GM23338 (cell line): ENCODE measurements at places on chromosomes 12 and 14. TPM values are rescaled to one million over a fixed set of nuclear protein-coding genes. Genes with fewer than 3 reads are reported as not detected.
A peak's percentile ranks its signal among the peaks of the same experiment; 100 is the strongest.

DNA sequence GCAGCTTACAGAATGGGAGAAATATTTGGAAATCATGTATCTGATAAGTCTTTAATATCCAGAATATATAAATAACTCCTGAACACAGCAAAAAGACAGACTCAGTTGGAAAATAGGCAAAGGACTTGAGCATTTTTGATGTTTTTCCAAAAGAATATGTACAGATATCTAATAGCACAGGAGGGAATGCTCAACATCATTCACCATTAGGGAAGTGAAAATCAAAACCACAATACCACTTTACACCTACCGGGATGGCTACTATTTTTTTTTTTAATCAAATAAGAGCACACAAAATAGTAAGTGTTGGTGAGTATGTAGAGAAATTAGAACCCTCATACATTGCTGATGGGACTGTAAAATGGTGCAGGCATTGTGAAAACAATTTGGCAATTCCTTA, 75.6 kb downstream of the ANO6 start:
- DNase-seq, result no peak

DNA sequence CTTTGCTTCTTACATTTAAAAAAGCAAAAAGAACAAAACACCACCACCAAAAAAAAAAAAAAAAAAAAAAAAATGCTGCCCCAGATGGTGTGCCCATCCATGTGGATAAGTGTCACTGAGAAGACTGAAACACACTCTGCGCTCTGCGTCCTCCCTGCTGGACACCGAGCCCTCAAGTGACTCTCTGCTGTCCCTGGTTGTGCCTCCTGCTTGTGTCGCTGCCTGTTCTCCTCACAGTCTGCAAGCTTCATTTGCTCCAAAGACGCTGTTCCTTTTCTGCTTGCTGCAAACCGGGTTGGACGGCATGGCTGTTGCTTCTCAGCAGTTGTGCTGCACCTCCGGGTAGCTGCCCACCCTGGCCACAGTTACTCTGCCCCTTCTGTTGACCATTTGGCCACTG, 276.2 kb upstream of the ATP2B1 start:
- no peak for DNase-seq

DNA sequence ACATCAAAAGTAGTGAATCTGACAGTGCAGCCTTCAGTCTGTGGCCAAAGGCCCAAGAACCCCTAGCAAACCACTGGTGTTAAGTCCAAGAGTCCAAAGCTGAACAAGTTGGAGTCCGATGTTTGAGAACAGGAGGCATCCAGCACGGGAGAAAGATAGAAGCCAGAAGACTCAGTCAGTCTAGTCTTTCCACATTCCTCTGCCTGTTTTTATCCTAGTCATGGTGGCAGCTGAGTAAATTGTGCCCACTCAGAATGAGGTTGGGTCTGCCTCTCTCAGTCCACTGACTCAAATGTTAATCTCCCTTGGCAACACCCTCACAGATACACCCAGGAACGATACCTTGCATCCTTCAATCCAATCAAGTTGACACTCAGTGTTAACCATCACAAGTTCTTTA, 1255.4 kb downstream of the LRFN5 start:
- DNase-seq, result peak; percentile 6

DNA sequence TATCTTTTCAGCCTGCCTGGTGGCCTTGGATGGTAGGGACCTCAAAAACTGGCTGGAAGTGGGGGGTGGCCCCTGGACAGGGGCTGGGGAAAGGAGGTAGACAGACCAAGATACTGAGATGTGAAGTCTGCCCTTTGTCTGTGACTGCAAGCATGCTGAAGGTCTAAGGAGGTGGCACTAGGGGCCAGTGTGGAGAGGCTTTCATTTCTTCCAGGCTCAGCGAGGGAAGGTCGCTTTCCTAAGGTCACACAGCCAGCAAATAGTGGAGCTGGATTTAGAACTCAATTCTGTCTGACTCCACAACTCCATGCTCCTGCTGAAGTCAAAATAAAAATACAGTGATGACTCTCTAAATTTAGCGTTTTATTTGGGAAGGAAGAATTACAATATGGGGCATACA, 11.3 kb upstream of the PLBD2 start:
- DNase-seq, result no peak

DNA sequence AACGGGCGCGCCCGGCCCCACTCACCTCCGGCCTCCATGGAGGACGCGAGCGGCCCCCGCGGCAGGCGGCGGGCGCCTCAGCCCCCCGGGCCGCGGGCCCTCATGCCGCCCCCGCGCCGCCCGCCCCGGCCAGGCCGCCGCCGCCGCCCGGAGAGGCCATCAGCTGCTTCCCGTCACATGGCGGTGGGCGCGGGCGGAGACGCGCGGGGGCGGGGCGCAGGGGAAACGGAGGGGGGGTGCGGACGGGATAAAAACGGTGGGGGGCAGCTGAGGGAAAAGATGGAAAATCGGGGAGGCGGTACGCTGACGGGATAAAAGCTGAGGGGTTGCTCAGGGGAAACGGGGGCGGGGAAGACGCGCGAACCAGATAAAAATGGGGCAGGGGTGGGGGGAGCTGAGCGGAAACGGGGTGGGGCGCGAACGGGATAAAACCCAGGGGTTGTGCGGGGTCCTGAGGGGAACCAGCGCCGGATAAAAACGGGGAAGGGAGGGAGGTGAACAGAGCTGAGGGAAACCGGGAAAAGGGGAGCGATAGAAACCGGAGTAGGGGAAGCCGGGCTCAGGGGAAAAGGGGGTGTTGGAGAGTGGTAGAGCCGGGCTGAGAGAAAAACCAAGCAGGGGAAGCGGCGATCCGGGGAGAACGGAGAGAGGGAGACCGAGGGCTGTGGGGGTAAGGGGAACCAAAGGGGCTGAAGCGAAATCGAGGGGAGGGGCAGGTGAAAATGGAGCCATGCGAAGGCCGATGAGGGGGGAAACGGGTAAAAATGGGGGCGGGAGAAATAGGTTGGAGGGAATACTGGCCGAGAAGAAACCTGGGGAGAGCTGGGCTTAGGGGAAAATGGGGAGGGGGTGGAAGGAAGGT, at the start of gene WSB2:
Gene WSB2, minus strand, starts transcription at position 169 of the 862 bp plus-strand sequence. Its CDS starts 131 bp downstream, at position 38.
- peak; percentile 77 for DNase-seq

DNA sequence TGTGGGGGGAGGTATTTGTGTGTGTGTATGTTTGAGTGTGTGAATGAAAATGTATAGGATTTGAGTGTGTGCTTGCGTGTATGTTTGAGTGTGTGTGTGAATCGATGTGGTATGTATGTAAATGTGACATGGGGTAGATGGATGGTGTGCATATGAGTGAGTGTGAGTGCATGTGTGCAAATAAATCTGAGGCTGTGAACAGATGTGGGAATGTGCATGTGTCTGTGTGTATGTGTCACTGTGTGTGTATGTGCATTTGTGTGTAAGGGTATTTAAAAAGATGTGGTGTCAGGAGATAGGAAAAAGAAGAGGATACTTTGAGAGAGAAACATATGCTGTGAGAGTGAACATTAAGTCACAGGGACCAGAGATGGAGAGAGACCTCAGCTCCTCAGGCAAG, 539.6 kb downstream of the MED13L start:
- no peak for DNase-seq

- no peak for DNase-seq
Measured at GRCh38 chr12:51360315-51360714, 13.8 kb upstream of the CELA1 start.

- DNase-seq, result no peak
Measured at GRCh38 chr12:68638721-68639395, 28.2 kb downstream of the RAP1B start.

- no peak for DNase-seq
Measured at GRCh38 chr12:65821336-65821735, 2.9 kb upstream of the HMGA2 start.

GRCh38 chr12:21788089-21788983, 13.8 kb upstream of the KCNJ8 start:
- no peak for DNase-seq

DNA sequence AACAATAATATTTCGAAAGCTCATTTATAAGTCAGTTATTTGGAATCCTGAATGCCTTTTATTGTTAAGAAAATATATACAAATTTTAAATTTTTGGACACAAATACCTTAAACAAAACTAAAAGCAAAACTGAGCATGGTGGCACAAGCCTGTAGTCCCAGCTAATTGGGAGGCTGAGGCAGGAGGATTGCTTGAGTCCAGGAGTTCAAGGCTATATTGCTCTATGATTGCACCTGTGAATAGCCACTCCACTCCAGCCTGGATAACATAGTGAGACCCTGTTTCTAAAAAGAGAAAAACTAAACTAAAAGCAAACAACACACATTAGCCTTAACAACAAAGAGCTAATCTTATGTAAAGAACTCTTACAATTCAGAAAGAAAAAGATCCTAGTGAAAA, 78.8 kb downstream of the SMOC1 start:
- DNase-seq, result no peak

GRCh38 chr12:96176575-96176974, 17.6 kb upstream of the ELK3 start:
- DNase-seq, result no peak

DNA sequence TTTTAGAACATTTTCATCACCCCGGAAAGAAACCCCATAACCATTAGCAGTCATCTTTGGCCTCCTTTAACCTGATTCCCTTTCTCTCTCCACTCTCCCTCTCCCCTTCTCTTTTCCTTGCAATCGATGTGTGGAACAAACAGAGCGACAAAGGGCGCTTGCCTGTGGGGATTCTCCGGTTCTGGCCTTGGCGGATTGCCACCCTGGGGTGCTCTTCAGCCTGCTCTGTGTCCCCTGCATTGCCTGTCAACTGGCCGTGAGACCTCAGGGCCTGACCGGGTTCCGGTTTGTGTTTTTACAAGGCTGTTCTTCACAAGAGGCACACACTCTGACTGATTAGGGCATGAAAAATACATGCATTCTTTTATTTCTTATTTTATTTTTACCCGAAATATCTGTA, 27.8 kb downstream of the LRTM2 start:
- DNase-seq, result no peak

DNA sequence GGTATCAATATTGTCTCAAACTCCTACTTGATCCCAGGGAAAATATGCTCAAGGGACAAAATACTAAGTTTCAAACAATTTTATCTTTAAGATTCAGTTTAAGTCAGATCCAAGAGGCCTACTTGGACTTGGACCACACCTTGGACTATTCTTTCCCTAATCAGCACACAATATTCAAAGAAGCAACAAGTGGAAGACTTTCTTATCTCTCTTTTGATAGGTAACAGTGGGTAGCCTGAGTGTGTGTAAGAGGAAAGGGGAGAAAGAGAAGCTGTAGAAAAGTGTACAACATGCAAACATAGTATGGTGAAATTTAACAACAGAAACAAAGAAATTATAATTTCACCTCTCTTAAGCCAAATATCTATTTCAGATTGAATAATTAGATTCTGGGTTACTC, 6.5 kb downstream of the CERS5 start:
- no peak for DNase-seq

GRCh38 chr12:92778525-92778924, 75.7 kb downstream of the PLEKHG7 start:
- no peak for DNase-seq

- peak; percentile 51 for DNase-seq
Measured at GRCh38 chr12:132282950-132283771, 46.2 kb downstream of the GALNT9 start.

DNA sequence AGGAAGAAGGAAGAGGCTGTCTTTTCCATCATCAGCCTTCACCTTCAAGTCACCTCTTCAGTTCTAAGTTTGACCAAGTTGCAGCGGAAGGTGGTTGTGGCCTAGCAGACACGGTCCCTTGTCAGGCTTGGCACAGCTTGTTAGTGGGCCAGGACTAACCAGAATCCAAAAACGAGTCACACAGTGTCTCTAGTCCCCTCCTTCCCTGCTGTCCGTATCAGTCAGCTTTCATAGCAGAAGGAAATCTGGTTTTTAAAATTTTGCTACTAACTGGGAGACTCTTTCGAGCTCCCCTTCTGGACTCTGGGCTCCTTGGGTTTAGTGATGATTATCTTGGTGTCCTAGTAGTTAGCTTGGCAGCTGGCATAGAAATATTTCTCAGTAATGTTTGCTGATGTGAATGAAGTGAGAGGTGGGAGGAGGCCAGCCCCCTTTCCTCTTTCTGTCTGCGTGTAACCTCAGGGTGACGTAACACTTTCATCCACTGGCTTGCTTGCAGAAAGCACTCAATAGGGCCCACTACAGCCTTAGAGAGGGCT, 3.8 kb downstream of the ETV6 start:
- DNase-seq, result no peak

DNA sequence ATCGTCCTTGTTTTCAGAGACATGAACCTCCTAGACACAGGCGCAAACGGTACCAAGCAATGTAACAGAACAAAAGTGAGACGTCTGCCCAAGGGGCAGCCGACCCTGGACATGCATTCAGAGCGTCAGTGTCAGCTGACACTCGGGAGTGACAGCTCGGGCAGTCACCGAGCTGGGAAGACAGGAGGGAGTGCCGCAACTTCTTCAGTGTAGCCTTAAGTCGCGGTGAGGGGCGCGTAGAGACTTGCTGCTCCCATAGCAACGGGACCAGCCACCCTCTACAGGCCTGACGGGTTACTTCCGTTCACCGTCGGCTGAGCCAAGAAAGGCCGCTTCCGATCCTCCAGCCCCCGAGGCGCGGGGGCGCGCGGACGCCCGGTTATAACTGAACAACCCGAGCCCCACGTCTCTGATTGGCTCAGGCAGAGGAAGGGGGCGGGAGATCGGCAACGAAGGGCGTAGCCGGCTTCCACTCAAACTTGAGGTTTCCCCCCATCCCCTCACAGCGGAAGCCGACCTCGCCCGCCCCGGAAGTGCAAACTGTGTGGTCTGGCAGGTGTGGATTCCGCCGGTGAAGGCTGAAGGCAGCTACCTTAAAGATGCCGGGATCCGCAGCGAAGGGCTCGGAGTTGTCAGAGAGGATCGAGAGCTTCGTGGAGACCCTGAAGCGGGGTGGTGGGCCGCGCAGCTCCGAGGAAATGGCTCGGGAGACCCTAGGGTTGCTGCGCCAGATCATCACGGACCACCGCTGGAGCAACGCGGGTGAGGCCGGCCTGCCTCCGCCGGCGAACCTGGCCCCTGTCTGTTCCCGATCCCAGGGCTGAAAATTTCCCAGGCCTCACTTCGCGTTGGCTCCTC, at the start of gene EIF2B2:
Gene EIF2B2, plus strand, starts transcription at position 530 of the 858 bp plus-strand sequence. Its CDS starts 70 bp downstream, at position 600.
- DNase-seq, result peak; percentile 99

- DNase-seq, result peak; percentile 27
Measured at GRCh38 chr12:83784298-83784890, 1097.7 kb downstream of the TMTC2 start.

- DNase-seq, result peak; percentile 88
Measured at GRCh38 chr14:93734086-93734822, 54.0 kb downstream of the PRIMA1 start.

DNA sequence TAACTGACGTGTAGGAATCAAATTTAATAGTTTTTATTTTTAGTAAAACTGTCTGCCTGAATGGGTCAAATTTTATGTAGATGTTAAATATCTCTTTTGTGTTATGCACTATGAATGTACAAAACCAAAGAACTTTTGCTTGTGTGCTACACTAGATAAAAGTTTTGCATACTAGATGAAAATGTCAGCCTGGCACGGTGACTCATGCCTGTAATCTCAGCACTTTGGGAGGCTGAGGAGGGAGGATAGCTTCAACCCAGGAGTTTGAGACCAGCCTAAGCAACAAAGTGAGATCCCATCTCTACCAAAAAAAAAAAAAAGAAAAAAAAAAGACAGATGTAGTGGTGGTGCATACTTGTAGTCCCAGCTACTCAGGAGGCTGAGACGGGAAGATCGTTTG, 11.1 kb downstream of the AEBP2 start:
- no peak for DNase-seq

NKX2-8 gene
- not detected in 2 replicates for polyA plus RNA-seq

DCN gene
- polyA plus RNA-seq, result 0.21 TPM in 1 of 2 replicates, not detected in the other

GDF3 gene
- polyA plus RNA-seq, result 31.7 and 32.0 TPM in 2 replicates

DLK1 gene
- polyA plus RNA-seq, result 0.70 and 1.2 TPM in 2 replicates

POU6F1 gene
- 3.9 and 4.0 TPM in 2 replicates for polyA plus RNA-seq

WSCD2 gene
- 0.66 and 1.6 TPM in 2 replicates for polyA plus RNA-seq
